ENCODE measurements at places on chromosomes 16 and 17. TPM values are rescaled to one million over a fixed set of nuclear protein-coding genes. Genes with fewer than 3 reads are reported as not detected.
A peak's percentile ranks its signal among the peaks of the same experiment; 100 is the strongest.

- DNase-seq: no peak
These were observed 48.3 kb upstream of the BAHCC1 start for GRCh38 chr17:81346908-81347349.

DNA sequence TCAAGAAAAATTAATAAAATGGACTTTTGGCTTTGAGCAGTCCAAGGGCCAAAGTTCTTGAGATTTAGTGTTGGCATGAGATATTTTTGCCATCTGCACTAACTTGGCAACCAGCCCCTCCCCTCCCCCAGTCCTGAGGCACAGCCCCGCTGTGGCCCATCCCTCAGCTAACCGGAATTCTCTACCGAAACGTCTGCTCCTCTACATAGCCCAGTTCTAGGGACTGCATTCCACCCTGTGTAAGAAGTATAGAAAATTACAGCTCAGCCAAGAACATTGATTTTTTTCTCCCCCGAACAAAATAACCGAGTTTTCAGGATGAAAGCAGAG, 97.5 kb downstream of the AMFR start:
- no peak for DNase-seq

GRCh38 chr17:27553019-27553511, 77.9 kb upstream of the LGALS9 start:
- DNase-seq: no peak

GRCh38 chr16:1474082-1474795, 589 bp downstream of the CLCN7 start:
- DNase-seq: no peak

GRCh38 chr17:29133121-29133713, 47.0 kb downstream of the MYO18A start:
- DNase-seq: no peak

GRCh38 chr16:86294535-86295196, 215.7 kb upstream of the FOXF1 start:
- DNase-seq: no peak

GRCh38 chr17:73625006-73625405, 19.2 kb downstream of the SDK2 start:
- no peak for DNase-seq

DNA sequence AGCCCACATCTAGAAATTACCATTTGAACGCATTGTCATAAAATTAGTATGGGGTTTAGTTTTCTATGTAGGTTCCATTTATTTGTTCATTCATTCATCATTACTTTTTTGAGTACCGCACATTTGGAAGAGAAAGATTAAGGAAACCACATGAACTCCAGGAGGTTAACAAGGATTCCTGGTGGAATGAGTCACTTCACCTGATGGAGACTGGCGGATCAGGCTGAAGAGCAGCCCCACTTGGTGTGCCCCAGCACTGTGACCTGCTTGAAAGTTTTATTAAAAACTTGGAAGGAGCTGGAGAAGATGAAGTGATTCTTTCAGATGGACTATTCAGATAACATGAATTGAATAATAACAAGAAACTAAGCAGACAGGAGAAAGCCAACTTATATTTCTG, 293.6 kb upstream of the CDH11 start:
- no peak for DNase-seq

DNA sequence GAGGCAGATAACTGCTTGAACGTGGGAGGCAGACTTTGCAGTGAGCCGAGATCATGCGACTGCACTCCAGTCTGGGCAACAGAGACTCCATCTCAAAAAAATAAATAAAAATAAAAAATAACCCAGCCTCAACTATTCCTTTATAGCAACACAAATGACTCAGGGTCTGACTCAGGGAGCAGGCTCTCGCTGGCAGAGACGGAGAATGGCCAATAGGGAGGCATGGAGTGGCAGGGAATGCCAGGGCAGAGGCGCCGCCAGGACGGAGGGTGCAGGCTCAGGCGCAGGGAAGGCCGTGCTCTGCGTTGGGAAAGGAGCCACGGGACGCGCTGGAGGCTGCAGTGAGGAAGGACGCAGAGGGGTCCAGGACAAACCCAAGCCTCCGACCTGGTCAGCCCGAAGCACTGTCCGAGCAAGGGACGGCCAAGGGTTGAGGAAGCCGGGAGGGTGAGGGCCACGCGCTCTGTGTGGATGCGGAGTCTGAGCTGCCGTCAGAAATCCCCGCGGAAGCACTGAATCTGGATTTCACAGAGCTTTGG, 40.3 kb downstream of the PKD1 start:
- DNase-seq: no peak

GRCh38 chr17:79832218-79833109, 6.8 kb downstream of the CBX4 start:
- DNase-seq: peak; percentile 62

GRCh38 chr17:81335773-81336157, 40.7 kb upstream of the SLC38A10 start:
- peak; percentile 80 for DNase-seq

DNA sequence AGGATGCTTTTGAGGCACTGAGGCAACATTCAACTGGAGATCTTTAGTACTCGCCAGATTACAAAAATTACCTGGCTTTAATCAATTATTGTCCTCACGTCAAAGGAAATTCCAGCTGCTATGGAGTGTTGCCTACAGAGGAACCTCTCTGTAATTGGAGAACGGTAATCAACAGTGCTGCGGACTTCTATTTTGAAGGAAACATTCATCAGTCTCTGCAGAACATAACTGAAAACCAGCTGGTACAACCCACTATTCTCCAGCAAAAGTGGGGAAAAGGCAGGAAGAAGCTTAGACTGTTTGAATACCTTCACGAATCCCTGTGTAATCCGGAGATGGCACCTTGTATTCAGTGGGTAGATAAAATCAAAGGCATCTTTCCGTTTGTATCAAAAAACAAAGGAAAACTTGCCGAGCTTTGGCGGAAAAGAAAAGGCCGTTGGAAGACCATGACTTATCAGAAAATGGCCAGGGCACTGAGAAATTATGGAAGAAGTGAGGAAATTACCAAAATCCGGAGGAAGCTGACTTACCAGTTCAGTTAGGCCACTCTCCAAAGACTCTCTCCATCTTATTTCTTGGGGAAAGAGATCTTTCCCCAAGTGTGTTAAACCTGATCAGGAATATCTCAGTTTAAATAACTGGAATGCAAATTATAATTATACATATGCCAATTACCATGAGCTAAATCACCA, 3.0 kb downstream of the SLC35G3 start:
- DNase-seq: no peak

DNA sequence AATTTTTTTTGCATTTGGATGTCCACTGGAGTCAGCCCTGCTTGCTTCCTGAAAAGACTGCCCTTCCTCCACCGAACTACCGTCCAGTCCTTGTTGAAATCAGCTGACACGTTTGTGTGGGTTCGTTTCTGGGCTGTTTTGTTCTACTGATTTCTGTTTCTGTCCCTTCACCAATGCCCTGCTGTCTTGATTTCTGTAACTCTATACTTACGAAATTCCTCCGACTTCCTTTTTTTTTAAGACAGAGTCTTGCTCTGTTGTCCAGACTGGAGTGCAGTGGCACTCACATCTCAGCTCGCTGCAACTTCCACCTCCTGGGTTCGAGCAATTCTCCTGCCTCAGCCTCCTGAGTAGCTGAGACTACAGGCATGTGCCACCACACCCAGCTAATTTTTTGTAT, 8.4 kb upstream of the GAA start:
- peak; percentile 30 for DNase-seq

DNA sequence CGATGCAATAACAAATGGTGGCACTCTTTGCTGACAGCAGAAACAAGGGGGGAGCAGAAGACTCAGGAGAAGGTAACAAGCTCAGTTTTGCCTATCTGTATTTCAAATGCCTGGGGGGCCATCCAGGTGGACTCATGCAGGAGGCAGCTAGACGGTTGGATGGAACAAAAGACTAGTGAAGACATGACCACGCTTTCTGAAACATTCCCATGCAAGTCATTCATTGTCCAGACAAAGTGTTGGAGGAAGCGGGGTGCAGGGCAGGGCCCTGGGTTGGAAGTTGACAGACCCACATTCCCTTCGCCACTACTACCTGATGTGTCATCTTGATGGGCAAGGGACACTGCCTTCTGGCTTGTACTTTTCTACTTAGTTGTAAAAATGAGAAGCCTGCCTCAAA, 29.8 kb upstream of the CRYBA1 start:
- no peak for DNase-seq

- no peak for DNase-seq
These were observed 232.8 kb downstream of the CCDC182 start for GRCh38 chr17:57512258-57512657.

GRCh38 chr17:45221081-45222013, at the start of gene FMNL1:
Gene FMNL1, plus strand, starts transcription at chr17:45221885. Its CDS starts 240 bp downstream, at chr17:45222125.
- no peak for DNase-seq

- DNase-seq: peak; percentile 79
These were observed at the start of gene NRN1L for GRCh38 chr16:67884684-67885083. Gene NRN1L, plus strand, starts transcription at chr16:67884885. Its CDS starts 19 bp downstream, at chr16:67884904.

GRCh38 chr16:89956505-89957215, 8.1 kb downstream of the DEF8 start:
- no peak for DNase-seq

DNA sequence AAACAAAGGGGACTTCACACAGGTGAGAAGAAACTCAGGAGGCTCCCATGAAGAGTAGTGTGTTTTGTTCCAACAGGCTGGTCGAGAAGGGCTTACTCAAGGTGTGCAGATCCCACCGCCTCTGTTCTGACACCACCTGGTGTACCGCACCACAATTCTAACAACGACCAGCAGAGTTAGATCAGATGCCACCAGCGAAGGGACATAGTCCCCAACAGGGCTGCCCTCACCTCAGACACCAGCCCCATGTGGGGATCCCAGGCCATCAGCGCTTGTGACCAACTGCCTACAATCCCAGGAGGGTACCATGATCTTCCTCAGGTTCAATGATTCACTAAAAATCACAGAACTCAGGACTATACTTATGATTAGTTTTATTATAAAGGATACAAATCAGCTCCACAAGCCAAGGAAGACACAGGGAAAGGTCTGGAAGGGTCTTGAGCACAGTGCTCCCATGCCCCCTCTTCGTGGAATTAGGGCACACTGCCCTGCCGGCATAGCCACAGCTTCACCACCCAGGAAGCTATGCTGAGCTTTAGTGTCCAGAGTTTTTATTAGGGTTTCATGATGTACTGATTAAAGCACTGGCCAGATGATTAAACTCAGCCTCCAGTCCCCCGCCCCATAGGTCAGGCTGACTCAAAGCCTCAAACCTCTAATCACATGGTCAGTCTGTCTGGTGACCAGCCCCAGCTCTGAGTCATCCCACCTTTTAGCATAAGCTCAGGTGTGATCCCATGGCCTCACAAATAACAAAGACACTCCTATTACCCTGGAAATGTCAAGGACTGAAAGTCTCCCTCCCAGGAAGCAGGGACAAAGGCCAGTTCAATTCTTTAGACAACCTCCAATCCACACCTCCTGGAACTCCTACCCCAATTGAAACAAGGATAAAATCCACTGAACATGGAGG, 26.0 kb downstream of the TRIM25 start:
- DNase-seq: no peak

- DNase-seq: no peak
These were observed 172.8 kb downstream of the IRF8 start for GRCh38 chr16:86071611-86072240.

DNA sequence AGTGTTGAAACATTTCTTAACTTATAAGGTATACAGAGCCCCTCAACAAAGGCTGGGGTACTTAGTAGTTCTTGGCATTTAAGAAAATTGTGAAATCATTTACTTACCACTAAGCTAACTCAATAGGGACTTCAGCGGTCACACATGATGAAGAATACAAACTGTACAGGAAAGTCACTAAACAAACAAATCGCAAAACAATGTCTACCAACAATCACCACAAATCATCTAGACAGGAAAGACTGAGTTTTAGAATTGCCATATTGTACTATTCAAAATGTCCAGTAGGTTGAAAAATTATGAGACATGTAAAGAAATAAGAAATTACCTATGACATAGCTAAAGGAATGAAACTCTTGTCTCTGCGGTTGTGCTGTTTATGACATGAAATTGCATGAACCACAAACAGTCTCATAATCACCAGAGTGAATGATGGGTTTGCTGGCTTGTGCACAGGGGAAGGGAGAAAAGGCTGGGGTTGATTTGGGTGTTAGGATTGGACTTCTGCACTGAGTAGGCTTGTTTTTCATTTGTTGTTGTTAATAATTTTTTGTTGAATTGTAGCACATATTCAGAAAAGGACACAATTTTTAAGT, 441.1 kb upstream of the MON1B start:
- DNase-seq: no peak

GRCh38 chr17:44333371-44333770, 8.7 kb upstream of the SLC25A39 start:
- DNase-seq: peak; percentile 50

GRCh38 chr16:77373726-77374125, 61.1 kb downstream of the ADAMTS18 start:
- no peak for DNase-seq

DNA sequence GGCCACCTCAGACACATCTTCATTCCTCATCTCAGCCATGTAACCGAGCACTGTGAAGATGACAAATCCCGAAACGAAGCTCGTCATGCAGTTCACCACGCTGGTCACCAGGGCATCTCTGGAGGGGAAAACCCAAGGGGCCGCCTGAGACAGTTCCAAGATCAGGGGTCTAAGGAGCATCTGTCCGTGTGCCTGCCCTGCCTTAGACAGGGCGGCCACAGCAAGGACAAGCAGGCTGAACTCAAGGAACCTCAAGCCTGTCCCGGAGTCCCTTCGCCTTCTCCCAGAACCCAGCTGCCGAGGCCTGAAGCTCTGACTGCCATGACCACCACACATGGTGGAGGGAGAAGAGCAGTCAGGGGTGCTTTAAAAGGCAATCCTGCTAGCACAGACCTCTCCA, 22.7 kb downstream of the SLC6A4 start:
- DNase-seq: no peak

TCF25 gene
- 210 TPM for total RNA-seq

TCAP gene
- total RNA-seq: 0.43 TPM

SLC22A31 gene
- 0.34 TPM for total RNA-seq

SRRM2 gene
- 476 TPM for total RNA-seq

IL17C gene
- total RNA-seq: not detected

MEIOB gene
- not detected for total RNA-seq

MAPK7 gene
- 47.4 TPM for total RNA-seq
